NB4 (cell line): ENCODE measurements at places on chromosomes 12 and 14.
A peak's percentile ranks its signal among the peaks of the same experiment; 100 is the strongest.

- DNase-seq, result peak; percentile 69
These were observed 387.9 kb downstream of the DAD1 start for GRCh38 chr14:22200977-22201605.

- DNase-seq, result no peak
These were observed 53.4 kb downstream of the HSD17B6 start for GRCh38 chr12:56816491-56816890.

DNA sequence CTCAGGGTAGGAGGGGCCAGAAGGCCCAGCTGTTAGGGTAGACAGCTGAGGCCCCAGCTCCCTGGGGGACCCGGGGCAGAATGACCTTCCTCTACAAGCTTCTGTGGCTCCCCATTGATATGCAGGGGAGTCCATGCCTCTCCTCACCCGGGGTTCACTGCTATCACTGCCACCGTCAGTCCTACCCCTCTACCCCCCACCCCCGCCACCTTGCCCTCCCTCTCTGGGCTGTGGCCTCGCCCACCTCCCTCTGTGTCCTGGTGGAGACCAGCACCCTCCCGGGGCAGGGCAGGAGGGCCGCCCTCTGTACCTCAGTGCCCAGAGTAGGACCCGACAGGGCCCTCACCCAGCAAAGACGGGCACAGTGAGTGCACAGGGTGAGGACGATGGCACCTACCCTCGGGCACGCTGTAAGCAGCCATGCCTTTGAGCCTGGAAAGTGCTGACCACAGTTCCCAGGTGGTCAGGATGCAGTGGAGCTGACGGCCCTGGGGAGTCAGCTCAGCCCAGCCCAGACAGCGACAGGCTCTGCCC lies 88.4 kb upstream of the SFSWAP start:
- no peak for DNase-seq

DNA sequence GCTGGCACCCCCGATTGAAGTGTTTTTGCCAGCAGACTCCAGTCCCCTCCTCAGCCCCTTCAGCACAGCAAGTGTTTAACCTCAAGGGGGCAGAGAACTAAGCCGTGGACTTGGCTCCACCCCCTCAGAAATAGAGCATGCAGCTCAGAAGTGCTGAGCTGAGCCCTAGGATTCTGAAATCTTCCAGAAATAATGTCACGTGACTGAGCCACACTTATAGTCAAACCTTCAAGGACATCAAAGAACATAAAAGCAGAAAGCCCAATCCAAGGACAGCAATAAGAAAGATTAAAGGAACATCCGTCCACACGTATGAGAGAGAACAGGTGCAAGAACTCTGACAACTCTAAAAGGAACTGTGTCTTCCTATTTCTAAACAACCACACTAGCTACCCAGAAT lies 317.7 kb upstream of the LRFN5 start:
- DNase-seq, result no peak

DNA sequence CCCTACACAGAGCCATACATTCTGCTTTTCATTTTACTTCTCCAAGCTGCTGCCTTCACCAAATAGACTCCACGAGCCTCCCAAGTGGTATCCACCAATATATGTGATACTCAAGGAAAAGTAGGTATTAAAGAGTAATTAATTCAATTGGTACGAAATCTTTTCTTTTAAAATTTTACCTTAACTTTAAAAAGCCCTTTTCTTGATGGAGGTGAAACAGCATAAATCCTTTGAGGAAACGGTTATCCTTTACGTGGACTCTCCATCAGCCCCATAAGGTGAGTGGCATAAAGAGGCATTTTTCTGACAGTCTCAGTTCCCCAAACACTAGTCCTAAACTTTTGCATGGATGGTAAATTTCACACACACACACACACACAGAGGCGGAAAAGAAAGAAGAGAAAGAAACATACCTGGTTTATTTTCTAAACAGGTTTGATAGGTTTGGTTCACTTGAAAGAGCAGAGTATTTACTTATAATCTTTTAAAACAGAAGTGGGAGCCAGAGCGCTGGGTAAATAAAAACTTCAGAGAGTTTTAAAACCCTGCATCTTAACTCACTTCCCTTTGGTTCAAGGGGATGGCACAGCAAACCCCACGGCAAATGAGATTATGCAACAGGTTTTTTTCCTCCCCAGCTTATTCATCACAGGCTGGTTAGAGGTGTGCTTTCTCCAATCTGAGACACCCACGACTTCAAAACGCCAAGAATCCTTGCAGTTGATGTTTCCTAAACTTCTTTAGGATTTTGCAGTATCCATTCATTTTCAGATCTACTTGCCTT lies 1.9 kb downstream of the DUSP16 start:
- DNase-seq, result peak; percentile 81
